ENCODE measurements at places on chromosomes 3 and 15. TPM values are rescaled to one million over a fixed set of nuclear protein-coding genes. Genes with fewer than 3 reads are reported as not detected.

GOLGA8A gene
- total RNA-seq: 35.0 TPM

FAM81A gene
- total RNA-seq: not detected

CTXND1 gene
- total RNA-seq: 0.11 TPM

ZKSCAN7 gene
- total RNA-seq: not detected

AMT gene
- not detected for total RNA-seq

EBLN2 gene
- total RNA-seq: 0.53 TPM

- no peak overlapping the region for H3K4me3 ChIP-seq
- DNase-seq: no peak
- peaks cover 7% of the 10 kb centered on the region for H3K36me3 ChIP-seq
- no peaks in the 10 kb centered on the region for H3K4me1 ChIP-seq
These were observed 92.1 kb downstream of the MEIS2 start for GRCh38 chr15:37008205-37008604.

GRCh38 chr3:8938021-8938420 lies 25.3 kb downstream of the RAD18 start:
- no peak overlapping the region for H3K27ac ChIP-seq
- peaks cover 4% of the 10 kb centered on the region for H3K36me3 ChIP-seq
- H3K4me1 ChIP-seq: no peaks in the 10 kb centered on the region
- H3K27me3 ChIP-seq: no peaks in the 10 kb centered on the region
- no peak overlapping the region for H3K4me3 ChIP-seq

DNA sequence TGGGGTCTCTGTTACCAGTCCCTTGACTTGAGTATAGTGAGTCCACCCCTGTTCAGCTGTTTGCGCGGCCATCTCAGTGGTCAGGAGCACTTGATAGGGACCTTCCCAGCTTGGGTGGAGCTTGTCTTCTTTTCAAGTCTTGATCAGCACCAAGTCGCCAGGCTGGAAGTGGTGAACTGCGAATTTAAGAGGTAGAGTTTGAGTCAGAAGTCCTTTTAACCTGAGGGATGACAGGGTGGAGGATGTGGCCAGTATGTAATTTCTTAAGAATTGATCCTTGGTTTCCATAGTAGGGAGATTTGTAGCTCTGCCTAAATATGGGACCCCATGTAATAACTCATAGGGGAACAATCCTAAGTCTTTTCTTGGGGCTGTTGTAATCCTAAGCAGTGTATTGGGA lies 86.3 kb upstream of the XCR1 start:
- H3K36me3 ChIP-seq: no peaks in the 10 kb centered on the region
- no peak overlapping the region for H3K27ac ChIP-seq
- no peaks in the 10 kb centered on the region for H3K4me1 ChIP-seq
- no peak for DNase-seq
- H3K4me3 ChIP-seq: no peak overlapping the region

DNA sequence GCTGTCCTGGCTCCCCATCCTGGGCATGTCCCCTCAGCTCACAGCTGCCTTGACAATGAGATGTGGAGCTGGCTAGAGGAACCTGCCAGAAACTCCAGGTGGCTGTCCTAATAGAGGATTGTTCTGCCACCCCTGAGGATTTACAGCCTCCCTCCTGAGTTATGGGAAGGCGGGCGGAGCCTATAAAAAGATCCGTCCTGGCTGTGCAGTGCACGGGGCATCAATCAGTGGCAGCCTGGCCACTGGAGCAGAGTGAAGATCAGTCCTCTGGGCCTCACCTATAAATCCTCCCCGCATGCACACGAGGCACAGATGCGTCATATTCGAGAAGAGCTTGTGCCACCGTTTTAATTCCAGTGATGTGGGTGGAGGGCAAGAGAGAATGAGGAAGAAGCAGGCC lies 90.0 kb downstream of the MEGF11 start:
- no peak for DNase-seq
- H3K27ac ChIP-seq: no peak overlapping the region
- H3K27me3 ChIP-seq: no peaks in the 10 kb centered on the region
- H3K4me3 ChIP-seq: no peak overlapping the region

DNA sequence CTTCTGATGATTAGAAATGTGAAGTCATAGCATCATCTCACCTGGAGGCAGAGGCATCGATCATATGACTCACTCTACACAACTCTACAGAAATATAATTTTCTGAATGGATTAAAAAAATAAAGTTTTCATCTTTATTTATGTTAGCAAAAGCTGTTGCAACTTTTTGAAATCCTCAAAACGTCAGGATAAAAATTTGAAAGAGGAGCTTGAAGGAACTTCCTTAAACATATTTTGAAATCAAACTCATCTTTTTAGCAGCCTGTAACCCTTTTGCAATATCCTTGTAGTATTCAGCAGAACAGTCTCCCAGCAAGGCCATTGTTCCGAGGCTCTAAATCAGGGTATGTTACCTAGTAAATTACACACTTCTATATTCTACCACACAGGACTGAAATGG lies 985.4 kb downstream of the PLOD2 start:
- no peaks in the 10 kb centered on the region for H3K4me1 ChIP-seq
- H3K27me3 ChIP-seq: no peaks in the 10 kb centered on the region
- no peaks in the 10 kb centered on the region for H3K36me3 ChIP-seq
- H3K4me3 ChIP-seq: no peak overlapping the region
- H3K27ac ChIP-seq: no peak overlapping the region
- no peak for DNase-seq

DNA sequence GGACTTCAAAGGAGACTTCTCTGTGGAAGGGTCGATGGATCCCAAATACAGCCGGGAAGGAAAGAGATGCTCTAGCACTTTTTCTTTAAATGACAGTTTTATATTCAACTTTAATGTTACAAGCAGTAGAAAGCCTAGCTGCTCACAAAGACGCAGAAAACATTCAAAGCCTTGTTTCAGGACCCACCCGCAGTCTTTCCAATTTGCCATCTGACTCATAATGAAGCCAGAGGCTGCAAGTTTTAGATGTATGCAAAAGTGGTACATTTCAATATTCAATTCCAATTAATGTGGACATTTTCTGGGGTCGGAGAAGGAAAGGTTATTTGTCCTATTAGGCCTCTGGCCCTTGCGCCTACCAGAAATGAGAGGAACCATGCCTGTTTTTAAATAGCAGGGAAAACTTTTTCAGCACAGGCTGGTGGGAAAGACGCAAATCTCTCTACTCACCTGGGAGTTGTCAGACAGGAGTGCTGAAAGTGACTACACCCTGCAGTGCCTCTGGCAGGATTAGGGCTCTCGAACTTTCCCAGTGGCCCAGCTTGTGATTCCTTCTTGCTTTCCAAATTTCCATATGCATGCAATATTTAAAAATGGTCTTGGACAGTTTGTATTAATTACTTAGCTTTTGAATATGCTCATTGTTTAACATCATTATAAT lies 117.4 kb upstream of the MBNL1 start:
- no peak for DNase-seq
- H3K4me3 ChIP-seq: no peak overlapping the region
- H3K27me3 ChIP-seq: no peaks in the 10 kb centered on the region
- H3K27ac ChIP-seq: peak overlapping the region; percentile 34
- peaks cover 7% of the 10 kb centered on the region for H3K4me1 ChIP-seq
- H3K36me3 ChIP-seq: no peaks in the 10 kb centered on the region

DNA sequence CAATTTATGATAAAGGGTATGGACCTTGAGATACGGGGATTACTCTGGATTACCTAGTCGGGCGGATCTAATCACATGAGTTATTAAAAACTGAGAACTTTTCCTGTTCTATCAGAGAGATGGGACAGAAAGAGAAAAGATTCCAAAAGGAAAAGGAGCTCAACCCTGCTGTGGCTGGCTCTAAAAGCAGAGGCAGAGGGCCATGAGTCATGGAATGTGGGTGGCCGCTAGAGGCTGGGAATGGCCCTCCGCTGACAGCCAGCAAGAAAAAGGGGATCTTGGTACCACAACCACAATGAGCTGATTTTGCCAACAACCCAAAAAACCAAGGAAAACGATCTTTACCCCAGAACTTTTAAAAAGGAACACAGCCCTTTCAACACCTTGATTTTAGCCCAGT lies 210.0 kb downstream of the MAGI1 start:
- H3K27ac ChIP-seq: no peak overlapping the region
- no peak for DNase-seq
- no peaks in the 10 kb centered on the region for H3K36me3 ChIP-seq
- H3K4me3 ChIP-seq: no peak overlapping the region
- no peaks in the 10 kb centered on the region for H3K27me3 ChIP-seq

GRCh38 chr3:7254251-7254650 lies 393.3 kb downstream of the GRM7 start:
- no peaks in the 10 kb centered on the region for H3K36me3 ChIP-seq
- no peak overlapping the region for H3K4me3 ChIP-seq
- no peaks in the 10 kb centered on the region for H3K27me3 ChIP-seq
- no peaks in the 10 kb centered on the region for H3K4me1 ChIP-seq
- no peak overlapping the region for H3K27ac ChIP-seq

DNA sequence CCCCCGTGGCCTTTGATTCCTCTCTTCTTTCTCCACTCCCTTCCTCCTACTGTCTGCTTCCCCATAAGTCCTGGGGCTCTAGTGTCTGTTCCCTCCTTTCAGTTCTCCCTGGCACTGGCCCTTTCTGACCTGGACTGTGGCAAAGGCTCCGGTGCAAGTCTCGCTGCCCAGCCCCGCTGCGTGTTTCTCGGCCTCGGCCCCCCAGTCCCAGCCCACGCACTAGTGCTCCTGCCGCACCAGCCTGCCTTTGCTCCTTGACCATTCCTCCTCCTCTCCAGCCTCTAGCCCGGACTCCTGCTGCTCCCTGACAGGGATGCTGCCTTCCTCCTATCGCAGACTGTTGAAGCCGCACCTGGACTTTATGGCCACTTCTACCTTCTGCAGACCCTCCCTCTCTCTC lies 2.1 kb downstream of the TM6SF1 start:
- H3K27me3 ChIP-seq: no peaks in the 10 kb centered on the region
- H3K4me3 ChIP-seq: no peak overlapping the region
- H3K36me3 ChIP-seq: no peaks in the 10 kb centered on the region
- H3K27ac ChIP-seq: no peak overlapping the region
- no peak for DNase-seq
- peaks cover 7% of the 10 kb centered on the region for H3K4me1 ChIP-seq

DNA sequence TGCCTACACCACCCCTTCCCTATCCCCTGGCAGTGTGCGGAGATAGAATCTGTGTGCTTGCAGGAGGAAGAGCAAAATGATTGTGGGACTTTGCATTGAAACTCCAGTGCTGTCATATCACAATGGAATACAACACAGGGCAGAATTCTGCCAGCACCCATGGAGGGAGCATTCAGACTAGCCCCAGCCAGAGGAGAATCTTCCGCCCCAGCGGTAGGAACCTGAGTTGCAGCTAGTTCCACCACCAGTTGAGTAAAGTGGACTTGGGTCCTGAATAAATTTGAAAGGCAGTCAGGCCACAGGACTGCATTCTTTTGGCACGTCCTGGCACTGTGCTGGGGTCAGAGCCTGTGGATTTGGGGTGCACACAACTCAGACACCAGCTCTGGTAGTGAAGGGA lies 27.5 kb downstream of the NCBP2 start:
- no peak overlapping the region for H3K27ac ChIP-seq
- H3K27me3 ChIP-seq: no peaks in the 10 kb centered on the region
- H3K4me3 ChIP-seq: no peak overlapping the region
- peaks cover 30% of the 10 kb centered on the region for H3K36me3 ChIP-seq

DNA sequence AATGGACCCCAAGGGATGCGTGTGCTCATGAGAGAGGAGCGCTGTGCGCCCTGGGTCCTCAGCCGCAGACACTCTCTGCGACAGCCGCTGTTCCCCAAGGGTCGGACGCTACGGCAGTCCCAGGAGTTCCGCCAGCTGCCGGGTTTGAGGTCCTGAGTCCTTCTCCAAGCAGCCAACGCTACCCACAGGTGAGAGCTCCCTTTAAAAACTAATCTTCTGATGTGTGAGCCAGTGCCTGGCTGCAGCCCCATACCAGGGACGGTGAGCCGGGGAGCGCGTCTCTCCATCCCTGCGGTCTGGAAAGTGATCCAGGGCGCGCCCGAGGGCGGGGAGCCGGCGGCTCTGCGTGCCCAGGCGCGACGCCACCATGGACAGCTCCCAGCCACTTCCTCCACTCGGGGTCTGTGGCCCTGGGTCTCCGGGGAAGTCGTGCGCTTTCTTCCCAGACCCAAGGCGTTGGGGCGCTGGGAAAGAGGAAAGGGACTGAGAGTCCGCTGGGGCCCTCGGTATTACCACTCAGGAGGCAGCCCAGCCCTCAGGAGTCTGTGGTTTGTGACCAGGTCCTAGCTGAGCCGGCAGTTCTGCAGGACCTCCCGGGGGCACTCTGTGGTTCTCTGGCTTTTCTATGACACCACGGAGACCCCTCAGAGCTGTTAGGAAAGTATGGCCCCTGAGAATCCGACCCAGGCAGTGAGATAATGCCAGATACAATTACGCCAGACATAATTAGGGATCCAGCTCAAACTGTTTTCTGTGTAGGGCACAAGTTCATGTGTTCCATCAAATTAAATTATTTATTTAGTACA lies 1.4 kb downstream of the CEMIP start:
- H3K27me3 ChIP-seq: no peaks in the 10 kb centered on the region
- peak overlapping the region; percentile 67 for H3K4me3 ChIP-seq
- H3K36me3 ChIP-seq: no peaks in the 10 kb centered on the region
- no peak for DNase-seq

- H3K4me1 ChIP-seq: peaks cover 7% of the 10 kb centered on the region
- peaks cover 3% of the 10 kb centered on the region for H3K36me3 ChIP-seq
- DNase-seq: peak; percentile 63
- H3K4me3 ChIP-seq: peak within 1 kb of the TSS; percentile 67
These were observed at the start of the genes NOP10 and NUTM1 for GRCh38 chr15:34342737-34343575. Gene NOP10 (minus strand): TSS chr15:34343136. CDS start chr15:34343073, 63 bp downstream. Gene NUTM1 (plus strand): TSS chr15:34343315. CDS start chr15:34343697, 382 bp downstream.

- H3K36me3 ChIP-seq: no peaks in the 10 kb centered on the region
- H3K4me3 ChIP-seq: no peak overlapping the region
- DNase-seq: no peak
- H3K4me1 ChIP-seq: no peaks in the 10 kb centered on the region
These were observed 12.1 kb downstream of the SGO1 start for GRCh38 chr3:20173844-20174410.

GRCh38 chr3:49799761-49800160 lies at the start of gene CDHR4:
Gene CDHR4 (minus strand): TSS chr3:49799873. CDS start chr3:49799812, 61 bp downstream.
- no peaks in the 10 kb centered on the region for H3K36me3 ChIP-seq
- H3K27me3 ChIP-seq: no peaks in the 10 kb centered on the region
- H3K4me1 ChIP-seq: peaks cover 8% of the 10 kb centered on the region

DNA sequence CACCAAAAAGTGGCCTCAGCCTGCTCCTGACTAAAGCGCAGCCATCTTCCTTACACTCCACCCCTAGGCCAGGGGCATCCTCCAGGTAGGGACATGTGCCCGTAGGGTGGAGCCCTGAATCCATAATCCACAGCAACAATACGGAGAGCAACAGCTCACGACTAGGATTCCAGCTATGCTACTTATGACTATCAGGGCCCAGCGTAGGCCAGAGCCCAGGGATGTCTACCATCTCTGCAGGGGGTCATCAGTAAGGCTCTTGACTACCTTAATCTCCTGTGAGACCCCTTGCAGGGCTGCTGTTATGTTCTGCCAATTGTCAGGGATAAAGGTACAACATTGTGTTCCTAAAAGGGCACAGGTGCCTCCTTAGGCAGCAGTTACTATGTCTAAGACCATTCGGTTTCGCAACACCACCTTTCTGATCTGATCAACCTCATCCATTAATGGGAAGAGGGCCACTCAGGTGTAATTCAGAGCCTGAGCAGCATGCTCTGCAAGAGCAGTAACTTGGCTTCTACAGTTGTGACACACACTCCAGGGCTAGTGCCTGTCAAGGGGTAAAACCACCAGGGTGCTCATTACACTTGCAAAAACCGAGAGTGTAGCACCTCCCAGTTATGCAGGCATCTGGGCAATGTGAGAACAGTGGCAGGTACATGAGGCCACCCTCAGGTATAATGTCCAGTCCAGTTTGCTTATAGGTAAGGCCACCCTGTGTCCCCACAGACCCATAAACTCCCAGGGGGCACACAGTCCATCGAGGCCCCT lies 11.0 kb downstream of the CCRL2 start:
- no peak overlapping the region for H3K4me3 ChIP-seq
- H3K27ac ChIP-seq: no peak overlapping the region
- no peaks in the 10 kb centered on the region for H3K36me3 ChIP-seq
- no peaks in the 10 kb centered on the region for H3K4me1 ChIP-seq
- no peaks in the 10 kb centered on the region for H3K27me3 ChIP-seq
- no peak for DNase-seq

Measured in ascending aorta (tissue), 2 donors.